ENCODE measurements at places on chromosomes 6 and 20.

DNA sequence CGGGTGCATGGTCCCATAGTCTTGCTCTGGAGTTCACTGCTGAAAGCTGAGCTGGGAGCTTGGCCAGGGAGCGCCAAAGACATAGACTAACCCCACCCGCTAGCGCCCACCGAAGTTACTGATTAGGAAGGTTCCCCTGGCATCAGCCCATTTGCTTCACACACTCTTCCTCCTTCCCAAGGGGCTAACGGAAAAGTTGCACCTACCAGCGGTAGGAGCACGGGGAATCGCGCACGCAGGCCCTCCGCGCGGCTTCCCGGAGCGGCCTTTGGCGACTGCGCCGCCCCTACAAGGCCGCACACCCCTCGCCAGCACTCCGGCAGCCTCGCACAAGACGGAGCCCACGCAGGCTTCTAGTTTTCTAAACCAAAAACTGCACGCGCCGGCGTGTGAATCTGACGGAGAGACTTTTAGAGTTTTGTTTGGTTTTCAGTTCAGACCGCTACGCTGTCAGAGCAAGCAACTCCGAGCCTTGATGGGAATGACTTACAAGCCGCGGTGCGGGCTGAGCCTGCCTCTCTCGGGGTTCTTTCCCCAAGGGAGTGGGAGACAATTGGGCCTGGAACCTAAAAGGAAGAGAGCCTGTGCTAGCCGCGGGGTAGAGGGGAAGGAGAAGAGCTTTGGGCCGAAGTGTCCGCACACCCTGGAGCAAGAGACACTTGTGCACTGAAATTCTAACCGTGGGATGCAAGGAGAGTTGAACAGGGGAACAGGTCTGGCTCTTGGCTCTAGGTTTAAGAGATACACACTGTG, 891 bp upstream of the POU3F2 start:
- no peak for DNase-seq

DNA sequence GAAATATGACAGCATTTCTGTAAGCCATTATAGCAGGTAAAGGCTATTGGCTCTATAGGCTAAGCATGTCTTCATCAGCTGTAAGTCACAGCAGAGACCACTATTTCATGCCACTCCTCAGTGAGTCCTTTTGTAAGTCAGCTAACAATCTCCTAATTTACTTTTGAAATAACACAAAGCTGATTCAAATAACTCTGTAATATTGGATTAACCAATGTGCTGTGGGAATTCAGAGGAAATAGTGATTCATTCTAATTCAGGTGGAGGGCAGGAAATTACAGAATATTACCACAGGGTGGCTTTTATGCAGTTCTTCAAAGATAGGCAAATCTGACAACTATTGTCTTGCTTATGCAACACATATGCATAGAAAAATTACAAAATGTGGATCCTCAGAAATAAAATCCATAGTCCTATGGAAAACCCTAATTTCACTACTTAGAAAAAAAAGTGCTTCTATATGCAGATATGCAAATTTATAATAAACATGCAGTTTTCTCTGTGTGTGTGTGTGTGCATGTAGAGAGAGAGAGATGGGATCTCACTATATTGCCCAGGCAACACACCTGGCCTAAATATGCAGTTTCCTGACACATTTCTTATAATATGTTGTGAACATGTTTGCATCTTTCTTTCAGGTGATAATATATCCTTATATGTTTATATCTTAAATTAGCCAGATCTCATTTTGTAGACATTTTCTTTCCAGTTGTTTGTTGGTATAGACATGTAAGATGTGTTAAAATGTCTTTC, 4.8 kb upstream of the SMIM28 start:
- no peak for DNase-seq

DNA sequence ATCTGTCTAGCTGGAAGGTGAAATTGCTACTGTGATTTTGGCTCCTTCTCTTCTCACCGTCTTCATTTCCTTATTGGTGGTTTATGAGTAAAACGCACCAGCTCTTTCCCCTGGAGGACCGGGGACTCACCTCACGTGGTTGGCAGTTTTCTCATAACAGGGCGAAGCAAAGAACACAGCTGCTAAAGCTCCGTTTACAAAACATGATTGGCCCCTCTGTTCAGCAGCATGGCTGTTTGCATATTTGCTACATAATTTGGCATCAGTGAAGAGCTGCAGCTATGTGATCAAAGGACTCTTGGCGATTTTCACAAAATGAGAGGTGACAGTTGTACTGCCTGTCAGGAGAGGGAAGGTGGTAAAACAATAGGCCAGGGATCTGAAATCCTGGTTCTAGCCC, 20.5 kb upstream of the TMEM181 start:
- DNase-seq, result no peak

DNA sequence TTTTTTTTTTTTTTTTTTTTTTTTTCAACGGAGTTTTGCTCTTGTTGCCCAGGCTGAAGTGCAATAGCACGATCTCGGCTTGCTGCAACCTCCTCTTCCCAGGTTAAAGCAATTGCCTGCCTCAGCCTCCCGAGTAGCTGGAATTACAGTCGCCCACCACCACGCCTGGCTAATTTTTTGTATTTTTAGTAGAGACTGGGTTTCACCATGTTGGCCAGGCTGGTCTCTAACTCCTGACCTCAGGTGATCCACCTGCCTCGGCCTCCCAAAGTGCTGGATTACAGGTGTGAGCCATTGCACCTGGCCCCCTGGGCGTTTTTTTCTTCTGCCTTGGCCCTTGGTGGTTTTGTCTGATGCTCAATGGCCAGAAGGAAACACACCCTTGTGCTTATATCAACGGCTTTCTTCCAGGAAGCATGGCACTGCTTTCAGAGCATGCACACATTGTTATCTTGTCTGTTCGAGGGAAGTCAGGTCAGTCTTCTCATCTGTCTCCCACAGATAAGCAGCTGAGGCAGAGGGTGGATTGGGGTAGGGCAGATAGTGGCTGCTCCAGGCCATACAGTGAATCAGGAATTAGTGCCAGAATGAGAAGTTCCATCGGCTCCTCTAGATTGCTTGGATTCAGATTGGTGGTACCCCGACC, 203.1 kb downstream of the TSHZ2 start:
- DNase-seq, result no peak

DNA sequence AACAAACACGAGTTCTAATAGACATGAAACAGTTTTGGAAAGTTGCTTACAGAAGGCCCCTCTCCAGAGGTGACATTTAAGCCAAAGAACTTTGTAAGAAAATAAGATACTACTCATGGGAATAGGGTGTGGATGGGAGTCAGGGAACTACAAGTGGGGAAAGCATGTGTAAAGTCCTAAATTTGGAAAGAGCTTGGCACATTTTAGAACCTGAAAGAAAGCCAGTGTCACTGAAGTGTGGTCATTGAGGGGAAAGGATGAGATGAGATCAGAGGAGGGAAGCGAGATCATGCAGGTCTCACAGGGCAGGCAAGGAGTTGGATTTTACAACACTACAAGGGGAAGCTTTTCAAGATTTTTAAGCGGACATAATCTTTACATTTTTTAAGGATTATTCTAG, 38.0 kb downstream of the VGLL2 start:
- no peak for DNase-seq

DNA sequence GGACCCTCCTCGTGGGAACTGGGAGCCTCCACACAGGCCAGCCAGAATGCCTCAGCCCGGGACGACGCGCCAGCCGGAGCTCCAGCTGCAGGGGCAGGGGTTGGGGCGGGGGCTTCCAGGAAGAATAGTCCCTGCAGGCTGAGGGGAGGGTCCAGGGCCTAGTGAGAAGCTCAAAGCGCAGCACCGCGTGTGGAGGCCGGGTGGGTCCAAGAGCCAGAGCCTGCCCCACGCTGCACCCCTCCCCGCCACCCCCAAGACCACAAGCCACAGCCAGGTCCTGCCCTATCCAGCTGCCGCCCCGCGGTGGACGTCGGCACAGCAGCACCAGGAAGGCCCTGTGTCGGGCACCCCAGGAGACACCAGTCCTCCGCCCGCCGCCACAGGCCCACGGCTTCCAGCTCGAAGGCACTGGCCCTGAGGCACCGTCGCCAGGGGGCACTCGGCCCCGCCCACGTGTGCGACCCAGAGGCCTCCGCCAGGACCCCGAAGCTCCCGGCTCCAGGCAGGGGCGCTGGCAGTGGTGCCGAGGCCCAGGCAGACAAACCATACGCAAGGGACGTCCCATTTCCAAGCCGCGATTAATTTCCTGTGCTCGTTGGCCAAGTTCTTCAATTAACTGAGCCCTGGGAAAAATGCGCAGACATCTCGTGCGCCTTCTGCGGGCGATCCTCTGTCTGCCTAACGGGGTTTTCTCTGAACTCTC, 19.5 kb downstream of the KCNQ2 start:
- DNase-seq, result no peak

GRCh38 chr6:117564681-117565080, 37.6 kb downstream of the GOPC start:
- no peak for DNase-seq

GRCh38 chr6:162262466-162263196, 464.9 kb downstream of the PRKN start:
- no peak for DNase-seq

DNA sequence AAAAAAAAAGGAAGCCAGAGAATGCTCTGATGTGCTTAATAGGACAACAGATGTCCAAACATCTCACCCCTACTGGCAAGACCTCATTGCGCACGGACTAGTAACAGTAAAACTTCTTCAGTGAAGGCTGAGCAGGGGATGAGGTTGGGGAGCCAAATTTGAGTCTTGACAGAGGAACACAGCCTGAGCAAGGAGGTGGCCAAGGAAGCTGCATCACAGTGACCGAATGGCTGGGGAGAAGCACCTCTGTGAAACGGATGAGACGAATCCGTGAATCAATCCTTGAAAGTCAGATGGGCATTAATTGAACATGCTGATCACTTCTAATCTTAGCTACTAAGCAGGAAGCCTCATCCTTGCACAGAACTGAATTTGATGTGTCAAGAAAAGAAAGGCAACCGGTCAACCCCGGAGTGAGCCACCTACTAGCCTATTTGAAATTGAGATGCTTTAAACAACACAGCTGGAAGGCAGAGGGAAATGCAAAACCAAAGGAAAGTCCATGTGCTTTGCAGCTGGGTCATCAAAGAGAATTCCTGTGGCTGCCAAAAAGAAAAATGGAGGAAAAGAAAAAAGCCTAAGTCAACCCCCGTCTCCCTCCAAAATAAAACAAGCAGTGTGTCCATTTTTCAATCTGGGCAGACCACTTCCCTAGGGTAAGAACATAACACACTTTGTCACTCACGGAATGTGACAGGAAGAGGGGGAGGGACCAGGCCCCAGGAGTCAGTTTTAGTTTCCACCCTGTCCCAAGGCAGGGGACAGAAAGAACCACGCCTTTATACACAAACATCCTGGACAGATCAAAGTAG, 29.5 kb downstream of the PXDC1 start:
- peak; percentile 26 for DNase-seq

GRCh38 chr6:87830907-87831306, 128.9 kb upstream of the AKIRIN2 start:
- no peak for DNase-seq

- no peak for DNase-seq
These were observed 94.4 kb upstream of the PRDM1 start for GRCh38 chr6:105991561-105992314.

GRCh38 chr6:114158411-114158810, 184.4 kb downstream of the HS3ST5 start:
- DNase-seq, result no peak

GRCh38 chr6:56148488-56149186, 98.7 kb downstream of the COL21A1 start:
- no peak for DNase-seq

DNA sequence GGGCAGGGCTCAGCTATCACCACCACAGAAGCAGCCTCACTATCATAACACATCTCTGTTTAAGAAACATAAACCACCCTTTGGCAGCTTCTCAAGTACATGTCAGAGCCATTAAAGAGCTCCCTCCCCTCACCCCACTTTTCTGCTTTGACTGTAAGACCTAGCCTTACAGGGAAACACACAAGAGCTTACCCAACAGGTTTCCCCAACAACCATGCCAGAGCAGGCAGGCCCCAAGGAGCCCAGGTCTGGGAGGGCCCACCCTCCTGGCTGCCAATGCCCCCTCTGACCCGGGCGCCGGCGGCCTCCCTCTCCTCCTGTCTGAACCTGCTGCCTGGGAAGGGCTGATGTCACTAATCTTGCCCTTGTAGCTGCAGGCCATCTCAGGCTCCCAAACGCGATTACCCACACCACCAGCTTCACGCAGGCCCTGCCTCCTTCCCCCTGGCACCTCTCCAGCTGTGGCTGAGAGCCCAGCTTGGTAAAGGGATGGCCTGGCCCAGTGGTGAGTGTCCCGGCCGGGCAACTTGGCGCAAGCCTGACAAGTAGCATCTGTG, 402.0 kb downstream of the MAFB start:
- no peak for DNase-seq

GRCh38 chr20:46040902-46041535, 12.0 kb downstream of the SLC12A5 start:
- no peak for DNase-seq

DNA sequence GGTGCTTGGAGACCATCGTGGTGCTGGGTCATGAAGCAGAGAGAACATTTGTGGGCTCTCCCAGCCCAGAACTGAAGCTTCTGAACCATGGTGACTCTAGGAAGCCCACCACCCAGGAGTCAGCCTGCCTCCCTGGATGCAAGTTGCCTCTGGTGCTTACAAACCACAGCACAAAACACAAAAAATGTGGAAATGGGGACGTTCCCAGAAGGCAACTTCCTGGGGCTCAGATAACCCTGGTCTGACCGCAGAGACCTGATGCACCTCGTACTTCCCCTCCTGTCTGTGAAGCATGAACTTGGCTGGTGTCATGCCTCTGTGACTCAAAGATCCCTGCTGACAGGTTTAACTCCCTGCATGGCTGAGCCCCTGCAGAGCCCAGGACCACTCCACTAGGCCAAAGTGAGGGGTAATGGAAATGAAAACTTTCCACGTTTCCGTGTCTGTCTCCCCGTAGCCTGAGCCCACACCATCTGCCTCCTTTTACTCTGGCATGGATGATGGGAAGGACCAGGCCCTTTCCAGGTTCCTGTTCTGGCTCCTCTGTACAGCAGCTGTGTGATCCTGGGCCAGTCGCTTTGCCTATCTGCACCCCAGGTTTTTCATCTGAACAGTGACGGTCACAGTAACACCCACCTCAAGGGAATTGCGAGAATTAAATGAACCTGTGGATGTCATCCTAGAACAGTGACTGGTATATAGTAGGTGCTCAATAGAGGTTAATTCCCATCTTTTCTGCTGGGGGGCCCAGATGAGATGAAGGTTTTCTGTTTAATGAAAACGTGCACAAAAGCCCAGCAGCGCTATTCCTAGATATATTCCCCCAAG, 57.7 kb downstream of the PPP1R16B start:
- no peak for DNase-seq

DNA sequence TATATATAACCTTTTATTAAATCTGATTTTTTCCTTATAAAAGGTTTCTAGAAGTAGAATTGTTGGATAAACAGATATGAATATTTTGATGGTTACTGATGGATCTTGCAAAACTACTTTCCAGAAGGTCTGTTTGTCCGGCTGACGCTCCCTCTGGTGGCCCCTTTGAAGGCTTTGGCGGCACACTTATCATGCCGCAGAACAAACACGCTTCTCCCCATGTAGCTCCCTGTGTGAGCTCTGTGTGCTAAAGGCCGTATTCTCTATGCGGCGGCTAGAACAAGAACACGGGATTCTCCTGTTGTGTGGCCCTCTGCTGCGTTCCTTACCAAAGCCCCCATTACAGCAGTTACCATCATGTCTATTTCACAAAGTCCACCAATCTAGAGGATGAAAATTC, 30.0 kb downstream of the PPP1R3G start:
- DNase-seq, result no peak
